Daoy (cell line): ENCODE measurements at places on chromosomes 1 and 21. TPM values are rescaled to one million over a fixed set of nuclear protein-coding genes. Genes with fewer than 3 reads are reported as not detected.

GRCh38 chr1:213899413-213899812, 88.4 kb upstream of the PROX1 start:
- DNase-seq = no peak

DNA sequence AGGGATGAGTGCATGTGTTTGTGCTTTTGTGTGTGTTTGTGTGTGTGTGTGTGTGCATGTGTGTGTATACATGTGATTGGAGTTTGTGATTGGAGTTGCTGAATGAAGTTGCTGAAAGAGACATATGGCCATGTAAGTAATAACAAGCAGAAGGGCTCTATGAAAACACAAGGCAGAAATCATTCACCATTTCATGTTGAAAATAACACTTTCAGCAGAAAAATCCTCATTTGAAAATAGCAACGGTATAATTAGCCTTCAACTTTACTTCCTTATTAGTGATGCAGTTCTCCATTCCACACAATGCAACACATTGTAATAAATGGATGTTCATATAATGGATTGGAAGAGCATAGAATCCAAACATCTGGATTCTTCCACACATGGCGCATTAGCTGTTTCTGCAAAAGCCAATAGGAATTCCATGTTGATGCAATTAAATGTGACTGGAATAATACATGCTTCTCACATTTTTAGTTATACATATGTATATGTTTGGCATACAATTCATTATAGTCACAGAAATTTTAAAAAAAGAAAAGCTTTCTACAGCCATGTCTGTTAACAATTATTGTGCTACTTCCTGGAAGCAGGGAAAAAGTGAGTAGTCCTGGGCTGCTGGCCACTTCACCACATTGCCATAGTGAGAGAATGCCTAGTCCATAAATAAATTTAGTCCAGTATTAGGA, 538.0 kb downstream of the LTN1 start:
- DNase-seq = no peak

- DNase-seq = no peak
Measured at GRCh38 chr1:226091461-226091860, 28.9 kb downstream of the H3-3A start.

DNA sequence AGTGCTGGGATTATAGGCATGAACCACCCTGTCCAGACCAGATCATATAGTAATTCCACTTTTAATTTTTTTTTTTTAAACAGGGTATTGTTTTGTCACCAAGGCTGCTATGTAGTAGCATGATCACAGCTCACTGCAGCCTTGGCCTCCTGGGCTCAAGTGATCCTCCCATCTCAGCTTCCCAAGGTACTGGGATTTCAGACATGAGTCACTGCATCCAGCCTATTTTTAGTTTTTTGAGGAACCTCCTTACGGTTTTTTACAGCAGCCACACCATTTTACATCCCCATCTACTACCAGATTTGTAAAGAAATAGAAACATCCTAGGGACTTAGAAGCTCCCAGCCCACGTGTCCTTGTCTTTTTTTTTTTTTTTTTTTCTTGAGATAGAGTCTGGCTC, 24.0 kb downstream of the L1TD1 start:
- DNase-seq = no peak

CA6 gene
- not detected in 2 replicates for total RNA-seq

CR1 gene
- total RNA-seq = 0.03 TPM in 1 of 2 replicates, not detected in the other

TIAM1 gene
- total RNA-seq = 17.8 and 19.9 TPM in 2 replicates

ARHGAP30 gene
- 0.11 TPM in 1 of 2 replicates, not detected in the other for total RNA-seq

FAM72D gene
- 5.5 and 9.9 TPM in 2 replicates for total RNA-seq
